ENCODE measurements at places on chromosomes 1 and 21.

DNA sequence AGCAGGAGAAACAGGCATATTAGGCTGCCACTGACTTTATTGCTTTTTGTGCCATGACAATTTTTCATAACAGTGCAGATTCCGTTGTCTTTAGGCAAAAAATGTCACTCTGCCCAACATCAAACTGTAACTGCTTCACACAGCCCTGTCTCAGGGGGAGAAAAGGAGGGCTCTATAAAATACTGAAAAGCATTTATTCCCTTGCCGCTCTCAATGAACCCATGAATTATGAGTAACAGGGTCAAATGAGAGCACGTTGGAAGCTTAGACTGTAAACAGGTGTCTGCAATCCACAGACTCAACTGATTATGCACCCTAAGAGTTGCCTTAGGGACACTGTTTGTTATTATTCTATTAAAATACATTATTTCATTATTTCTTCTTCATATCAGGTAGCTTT lies 292.1 kb upstream of the FMN2 start:
- DNase-seq: no peak

- no peak for DNase-seq
Observed at GRCh38 chr1:180519846-180520245, 17.5 kb upstream of the ACBD6 start.

GRCh38 chr1:65558215-65558614 lies 137.7 kb downstream of the LEPR start:
- DNase-seq: no peak

DNA sequence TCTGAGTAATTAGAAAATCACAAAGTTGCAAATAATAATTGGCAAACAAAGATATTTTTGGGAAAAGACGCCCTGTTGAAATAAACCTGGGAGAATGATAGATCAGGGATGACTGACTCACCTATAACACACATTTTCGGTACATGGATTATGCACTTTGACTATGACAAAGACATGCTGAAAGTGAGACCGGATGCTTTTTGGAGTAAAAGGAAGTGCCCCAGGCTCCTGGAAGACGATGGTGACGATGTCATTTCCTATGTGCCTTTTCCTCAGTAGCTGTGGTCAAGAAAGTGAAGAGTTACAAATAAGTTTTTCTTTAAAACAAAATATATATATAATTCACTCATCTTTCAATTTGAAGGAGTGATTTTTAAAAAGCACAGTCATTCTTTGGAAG lies 158.7 kb downstream of the SIPA1L2 start:
- no peak for DNase-seq

GRCh38 chr1:30611741-30612309 lies 111.6 kb downstream of the MATN1 start:
- DNase-seq: no peak

GRCh38 chr21:33380483-33380998 lies 22.7 kb upstream of the IFNGR2 start:
- no peak for DNase-seq

DNA sequence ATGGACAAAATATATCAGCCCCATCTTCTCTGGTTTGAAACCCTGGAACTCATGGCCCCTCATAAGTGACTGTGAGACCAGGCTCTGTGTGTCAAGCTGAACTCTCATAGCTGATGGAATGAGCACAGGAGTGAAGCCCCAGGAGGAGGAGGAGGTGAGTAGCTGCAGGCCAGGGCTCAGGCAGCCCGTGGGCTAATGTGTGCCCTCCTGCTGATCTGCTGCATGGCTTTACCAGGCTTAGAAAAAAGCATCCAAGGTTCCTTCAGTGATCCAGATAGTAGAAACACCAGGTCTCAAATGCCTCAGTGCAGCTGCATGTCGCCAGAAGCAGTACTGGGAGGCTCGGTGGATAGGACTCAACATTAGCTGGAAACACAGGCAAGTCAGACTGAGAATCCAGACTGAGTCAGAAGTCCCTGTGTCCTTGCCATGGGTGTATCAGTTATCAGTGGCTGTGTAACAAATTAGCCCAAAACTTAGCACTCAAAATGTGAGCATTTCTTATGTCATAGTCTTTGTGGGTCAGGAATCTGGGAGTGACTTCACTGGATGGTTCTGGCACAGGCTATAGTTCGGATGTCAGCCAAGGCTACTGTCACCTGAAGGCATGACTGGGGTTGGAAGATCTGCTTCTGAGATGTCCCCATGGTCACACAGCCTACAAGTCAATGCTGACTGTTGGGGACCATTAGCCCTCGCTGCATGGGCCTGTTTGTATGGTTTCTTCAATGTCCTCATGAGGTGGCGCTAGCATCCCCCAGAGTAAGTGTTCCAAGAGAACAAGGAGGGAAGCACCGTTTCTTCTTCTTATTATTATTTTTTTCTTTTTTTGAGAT lies 255.4 kb upstream of the IRF2BP2 start:
- no peak for DNase-seq

DNA sequence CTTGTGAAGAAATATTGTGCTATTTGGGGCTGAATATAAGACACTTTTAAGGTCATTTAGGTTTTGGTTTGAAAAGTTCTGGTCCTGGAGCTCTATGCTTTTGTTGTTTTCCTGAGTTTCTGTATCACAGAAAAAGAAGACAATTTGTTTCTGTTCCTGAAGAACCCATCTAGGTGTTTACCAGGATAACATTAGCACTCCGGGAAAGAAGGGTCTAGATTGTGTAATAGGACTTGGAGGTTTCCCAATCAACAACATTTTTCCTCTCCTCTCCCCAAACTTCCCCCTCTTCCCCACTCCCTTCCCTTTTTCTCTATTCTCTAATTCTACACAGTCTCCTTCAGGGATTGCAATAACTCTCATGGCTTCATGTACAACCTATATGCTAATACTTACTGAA lies 78.7 kb downstream of the PTPRC start:
- DNase-seq: no peak

GRCh38 chr1:40659649-40659947 lies 5.9 kb downstream of the RIMS3 start:
- no peak for DNase-seq

- DNase-seq: no peak
Observed at GRCh38 chr1:50487725-50488124, 64.5 kb upstream of the DMRTA2 start.

DNA sequence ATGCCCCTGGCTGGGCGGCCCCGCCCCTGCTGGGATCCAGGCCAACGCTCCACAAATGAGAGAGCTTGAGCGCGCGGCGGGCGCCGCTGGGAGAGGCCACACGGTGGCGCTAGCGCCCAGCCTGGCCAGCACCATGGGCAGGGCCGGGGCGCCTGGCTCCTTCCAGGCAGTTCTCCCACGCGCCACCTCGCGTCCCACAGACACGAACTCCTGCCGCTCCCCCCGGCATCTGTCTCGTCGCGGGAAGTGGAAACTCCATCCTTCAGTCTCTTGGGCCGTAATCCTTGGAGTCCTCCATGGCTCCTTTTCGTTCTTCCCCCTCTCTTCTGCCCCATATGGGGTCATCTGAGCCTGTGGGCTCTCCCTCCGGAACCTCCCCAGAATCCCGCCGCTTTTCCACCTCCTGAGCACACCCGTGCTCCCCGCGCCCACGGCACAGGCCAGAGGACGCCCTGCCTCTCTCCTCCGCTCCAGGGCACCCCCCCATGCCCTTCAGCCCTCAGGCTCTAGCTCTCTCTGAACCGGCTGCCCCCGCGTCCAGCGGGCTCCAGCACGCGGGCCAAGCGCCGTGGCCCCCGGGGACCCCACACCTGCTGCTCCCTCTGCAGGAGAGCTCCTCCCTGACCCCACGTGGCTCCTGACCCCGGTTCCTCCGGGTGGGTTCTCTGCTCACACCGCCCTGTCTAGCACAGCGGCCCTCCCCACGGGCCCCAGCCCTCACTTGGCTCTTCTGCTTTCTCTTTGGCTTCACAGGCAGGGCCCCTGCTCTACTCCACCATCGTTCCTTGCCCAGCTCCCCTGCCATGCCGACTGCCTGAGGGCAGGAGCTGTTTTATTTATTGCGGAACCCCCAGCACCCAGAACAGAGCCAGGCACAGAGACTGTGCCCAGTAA lies 31.9 kb upstream of the EDN2 start:
- DNase-seq: peak; percentile 99

GRCh38 chr1:180611016-180611930 lies 20.5 kb upstream of the XPR1 start:
- DNase-seq: no peak

GRCh38 chr1:30657131-30658013 lies 66.0 kb downstream of the MATN1 start:
- DNase-seq: no peak

GRCh38 chr1:21089731-21090130 lies 87.0 kb downstream of the EIF4G3 start:
- DNase-seq: no peak

DNA sequence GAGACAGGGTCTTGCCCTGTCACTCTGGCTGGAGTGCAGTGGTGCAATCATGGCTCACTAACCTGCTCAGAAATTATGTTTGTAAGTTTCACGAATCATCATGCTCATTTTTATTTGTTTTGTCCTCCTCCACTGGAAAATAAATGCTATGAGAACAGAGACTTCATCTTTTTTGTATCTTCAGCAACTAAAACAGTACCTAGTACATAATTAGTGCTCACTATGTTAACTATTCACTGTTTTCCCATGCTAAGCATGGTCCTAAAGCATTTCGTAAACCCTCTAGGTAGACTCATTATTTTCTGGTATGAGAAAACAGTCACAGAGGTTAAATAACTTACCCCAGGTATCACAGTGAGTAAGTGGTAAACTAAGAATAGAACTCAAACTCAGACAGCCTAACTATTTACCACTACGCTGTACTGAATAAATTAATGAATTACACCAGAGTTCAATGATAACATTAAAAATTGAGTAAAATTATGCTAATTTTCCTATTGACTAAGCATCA lies 118.4 kb downstream of the RERE start:
- no peak for DNase-seq

GRCh38 chr1:186848509-186849130 lies 19.9 kb downstream of the PLA2G4A start:
- DNase-seq: no peak

DNA sequence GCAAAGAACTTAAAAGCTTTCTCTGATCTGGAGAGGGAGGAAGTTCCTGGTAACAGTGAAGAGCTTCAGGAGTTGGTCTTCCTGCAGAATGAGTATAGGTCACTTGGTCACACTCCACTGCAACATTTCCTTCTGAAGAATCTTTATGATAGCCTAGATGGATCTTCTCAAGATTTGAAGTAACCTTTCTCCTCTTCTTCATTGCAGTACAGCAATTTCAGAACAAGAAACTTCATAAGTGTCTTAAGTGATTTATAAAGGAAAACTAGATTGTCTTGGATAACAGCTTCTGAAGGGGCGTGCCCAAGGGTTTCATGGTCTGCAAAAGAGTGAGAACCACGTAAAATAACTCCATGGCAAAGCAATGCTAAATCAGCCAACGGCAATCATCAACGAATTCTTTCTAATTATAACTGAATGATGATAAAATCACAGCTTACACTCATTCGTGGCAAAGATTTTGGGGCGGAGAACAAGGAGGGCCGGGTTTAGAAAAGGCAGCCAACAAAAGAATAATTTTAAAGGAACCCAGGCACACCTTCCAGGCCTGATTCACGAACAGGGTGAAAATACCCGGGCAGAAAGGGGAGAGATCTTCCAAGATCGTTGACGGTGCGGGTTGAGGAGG lies 53.9 kb upstream of the ASPM start:
- no peak for DNase-seq
